ENCODE measurements at places on chromosomes 4 and X. TPM values are rescaled to one million over a fixed set of nuclear protein-coding genes. Genes with fewer than 3 reads are reported as not detected.
A peak's percentile ranks its signal among the peaks of the same experiment; 100 is the strongest.

DYNLT3 gene
- total RNA-seq, result not detected

POU3F4 gene
- not detected for total RNA-seq

NPFFR2 gene
- total RNA-seq, result not detected

P2RY4 gene
- total RNA-seq, result 0.65 TPM

CITED1 gene
- not detected for total RNA-seq

CACNA1F gene
- not detected for total RNA-seq

TMEM187 gene
- total RNA-seq, result 30.8 TPM

DDX53 gene
- total RNA-seq, result not detected

STPG2 gene
- total RNA-seq, result not detected

TASL gene
- total RNA-seq, result not detected

DNA sequence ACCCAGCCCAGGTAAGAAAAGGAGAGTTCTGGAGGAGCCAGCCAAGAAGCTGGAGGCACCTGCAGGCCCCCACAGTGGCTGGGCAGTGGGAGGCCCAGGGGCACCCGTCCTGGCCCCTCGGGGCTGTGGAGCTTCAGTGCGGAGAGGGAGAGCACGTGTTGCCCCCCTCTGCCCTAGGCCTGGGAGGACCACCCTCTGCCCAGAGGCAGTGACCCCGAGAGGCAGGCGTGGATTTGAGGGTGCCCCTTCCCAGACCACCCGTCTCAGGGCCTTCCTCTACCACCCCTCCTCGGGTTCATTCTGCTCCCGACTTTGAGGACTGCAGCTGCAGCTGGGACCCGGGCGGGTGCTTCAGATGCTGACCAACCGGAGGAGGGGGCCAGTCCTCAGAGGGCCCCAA lies 12.1 kb upstream of the HGFAC start:
- DNase-seq, result no peak

- DNase-seq, result peak; percentile 44
Measured at GRCh38 chr4:138919094-138919936, 96.3 kb upstream of the NOCT start.

DNA sequence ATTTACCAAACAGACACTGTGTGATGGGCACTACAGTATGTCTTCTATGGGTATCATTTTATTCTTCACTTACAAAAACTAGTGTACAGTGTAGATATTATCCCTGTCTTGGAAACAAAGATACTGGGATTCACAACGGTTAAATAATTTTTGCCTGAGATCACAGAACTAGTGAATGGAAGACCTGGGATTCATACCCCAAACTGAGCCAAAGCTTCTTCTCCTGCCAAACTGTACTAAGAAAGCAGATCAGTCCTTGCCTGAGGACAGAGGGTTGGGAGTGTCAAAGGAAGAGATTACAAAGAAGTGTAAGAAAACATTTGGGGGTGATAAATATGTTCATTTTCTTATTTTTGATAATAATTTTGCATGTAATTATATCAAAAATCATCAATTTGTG lies 43.1 kb downstream of the PPA2 start:
- no peak for DNase-seq

GRCh38 chr4:88630756-88631155 lies 38.5 kb downstream of the HERC3 start:
- DNase-seq, result no peak

DNA sequence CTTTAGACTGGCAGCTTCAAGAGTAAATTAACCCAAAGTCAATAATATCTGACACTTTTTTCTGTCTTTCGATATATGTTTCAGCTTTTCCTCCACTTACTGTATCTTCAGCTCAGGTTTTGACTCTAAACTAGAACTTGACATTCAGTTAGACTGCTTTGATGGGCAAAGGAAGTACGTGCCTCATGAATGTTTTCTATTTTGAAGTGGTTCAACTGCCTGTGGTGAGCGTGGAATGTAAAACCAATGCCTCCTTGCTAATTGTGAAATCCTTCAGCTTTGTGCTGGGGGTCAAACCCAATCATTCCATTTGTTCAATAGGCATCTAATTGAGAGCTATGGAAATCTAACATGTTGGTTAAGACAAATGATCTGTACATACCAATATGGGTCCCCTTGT lies 857.0 kb upstream of the HTR2C start:
- DNase-seq, result no peak

DNA sequence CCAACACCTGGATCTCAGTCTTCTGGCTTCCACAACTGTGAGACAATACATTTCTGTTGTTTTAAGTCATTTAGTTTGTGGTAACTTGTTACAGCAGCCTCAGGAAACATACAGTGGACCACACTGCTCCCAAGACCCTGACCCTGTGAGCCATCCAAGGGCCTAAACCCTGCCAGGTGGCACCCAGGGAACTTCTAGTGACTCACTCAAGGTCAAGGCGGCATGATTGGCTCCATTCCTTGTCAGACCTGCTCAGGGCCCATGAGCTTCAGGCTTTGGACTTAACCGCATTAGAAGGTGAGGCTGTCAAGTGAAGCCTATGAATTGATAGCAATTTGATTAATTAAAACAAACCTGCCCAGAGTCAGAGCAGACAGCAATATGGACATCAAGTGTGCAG lies 165.7 kb upstream of the MAMLD1 start:
- no peak for DNase-seq

DNA sequence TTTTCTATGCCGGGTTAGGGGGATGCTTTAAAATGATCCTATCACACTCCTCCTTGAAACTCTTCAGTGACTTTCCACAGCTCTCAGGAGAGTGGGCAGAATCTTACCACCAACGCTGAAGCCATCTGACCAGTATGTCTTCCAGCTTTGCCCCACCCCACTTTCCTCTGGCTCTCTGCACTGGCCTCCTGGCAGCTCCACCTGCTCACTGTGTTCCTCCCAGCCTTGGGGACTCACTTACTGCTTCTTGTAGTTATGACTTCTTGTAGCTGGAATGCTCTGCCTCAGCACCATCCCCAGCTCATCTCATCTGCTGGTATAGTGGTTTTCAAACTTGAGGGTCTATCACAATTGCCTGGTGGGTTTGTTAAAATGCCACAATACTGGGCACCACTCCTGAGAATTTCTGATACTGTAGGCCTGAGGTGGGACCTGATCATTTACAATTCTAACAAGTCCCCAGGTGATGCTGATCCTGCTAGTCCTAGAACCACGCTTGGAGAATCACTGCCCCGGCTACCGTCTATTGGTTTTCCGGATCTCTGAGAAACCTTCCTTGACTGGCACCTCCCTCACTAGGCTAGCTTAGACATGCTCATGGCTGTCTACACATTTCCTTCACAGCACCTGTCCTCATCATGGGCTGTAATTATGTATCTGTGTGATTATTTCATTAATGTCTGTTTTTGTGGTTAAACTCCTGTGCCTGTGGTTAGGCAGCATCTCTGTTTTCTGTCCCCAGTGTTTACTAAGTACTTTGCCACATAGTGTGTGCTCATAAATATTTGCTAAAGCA lies 152.2 kb downstream of the MGST2 start:
- DNase-seq, result no peak

- no peak for DNase-seq
Measured at GRCh38 chrX:148672517-148672916, 172.1 kb downstream of the AFF2 start.

DNA sequence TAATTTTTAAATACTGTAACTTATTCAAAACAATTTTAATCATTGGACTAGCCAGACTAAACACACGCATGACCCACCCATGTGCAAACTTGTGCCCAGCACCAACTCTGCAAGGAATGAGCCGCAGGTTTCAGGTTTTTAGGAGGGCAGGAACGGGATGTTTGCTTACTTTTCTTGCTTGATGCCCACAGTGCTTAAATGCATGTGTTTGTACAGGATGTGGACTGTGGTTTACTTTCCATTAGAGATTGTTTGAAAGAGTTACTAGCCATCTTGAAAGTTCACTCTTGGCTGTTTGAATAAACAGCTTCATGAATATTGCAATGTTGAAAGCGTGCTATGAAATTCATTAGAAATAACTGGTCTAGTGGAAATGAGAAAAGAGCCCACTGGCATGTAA lies 83.3 kb downstream of the STK32B start:
- no peak for DNase-seq

- no peak for DNase-seq
Measured at GRCh38 chr4:19983072-19983471, 268.6 kb upstream of the SLIT2 start.

DNA sequence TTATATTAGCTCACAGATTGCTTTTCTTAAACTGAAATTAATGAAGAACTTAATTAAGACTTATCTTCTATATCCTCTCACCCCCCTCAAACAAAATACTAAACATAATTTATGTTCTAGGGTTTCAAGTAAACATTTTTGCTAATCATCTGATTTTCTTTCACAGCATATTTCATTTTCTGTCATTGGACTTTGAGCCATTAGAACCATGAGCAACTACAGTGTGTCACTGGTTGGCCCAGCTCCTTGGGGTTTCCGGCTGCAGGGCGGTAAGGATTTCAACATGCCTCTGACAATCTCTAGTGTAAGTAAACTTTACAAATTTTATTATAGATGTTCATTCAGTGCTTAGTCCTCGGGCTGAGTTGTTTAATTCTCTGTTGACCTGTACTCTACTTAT lies 3.3 kb downstream of the PDLIM5 start:
- peak; percentile 46 for DNase-seq

GRCh38 chr4:38125816-38126215 lies 165.6 kb downstream of the PTTG2 start:
- no peak for DNase-seq

DNA sequence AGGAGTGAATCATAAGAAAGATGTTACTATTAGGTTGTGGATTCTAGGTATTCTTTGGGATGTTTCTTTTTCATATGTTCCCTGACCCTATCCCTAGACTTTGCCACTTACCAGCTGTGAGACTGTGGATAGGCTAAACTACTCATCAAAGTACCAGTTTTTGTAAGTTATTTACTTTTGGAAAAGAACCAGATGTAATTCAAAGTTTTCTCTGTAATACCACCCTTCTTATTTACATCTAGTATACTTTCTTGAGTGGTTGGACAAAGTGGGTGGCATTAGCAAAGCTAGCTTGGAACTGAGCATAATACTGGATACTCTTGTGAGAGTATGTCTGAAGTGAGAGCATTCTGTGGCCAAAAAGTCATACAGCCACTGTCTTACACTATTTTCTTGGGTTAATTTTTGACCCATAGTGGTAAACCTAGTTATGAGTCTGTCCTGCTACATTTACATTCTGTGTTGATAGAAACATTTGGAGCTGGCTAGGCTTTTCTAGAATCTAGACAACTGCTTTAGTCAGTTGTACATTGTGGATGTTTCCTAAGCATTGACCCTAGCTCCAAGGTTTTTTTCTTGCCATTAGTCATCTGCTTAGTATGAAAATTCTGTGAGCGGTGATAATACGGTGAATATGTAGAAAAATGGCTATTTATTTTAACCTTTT lies 41.7 kb downstream of the KDM6A start:
- no peak for DNase-seq

- no peak for DNase-seq
Measured at GRCh38 chrX:23844502-23845138, 61.6 kb downstream of the SAT1 start.

DNA sequence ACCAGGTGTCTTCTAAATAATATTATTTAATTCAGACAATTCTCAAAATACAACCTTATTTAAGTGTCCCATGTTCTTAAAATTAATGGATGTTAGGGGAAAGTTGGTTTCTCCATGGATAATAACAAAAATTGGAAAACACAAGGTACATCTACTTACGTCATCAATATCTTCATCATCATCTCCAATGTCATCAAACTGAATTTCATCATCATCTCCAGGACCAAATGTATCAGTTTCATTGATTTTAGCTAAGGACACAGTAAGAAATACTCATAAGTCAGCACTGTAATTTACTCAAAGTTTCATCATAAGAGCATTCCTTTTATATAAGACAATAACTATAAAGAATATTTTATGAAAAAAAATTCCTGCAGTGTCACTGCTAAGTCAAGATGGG lies 11.3 kb downstream of the EIF1AX start:
- no peak for DNase-seq

- DNase-seq, result no peak
Measured at GRCh38 chr4:120842031-120842430, 80.5 kb downstream of the PRDM5 start.

DNA sequence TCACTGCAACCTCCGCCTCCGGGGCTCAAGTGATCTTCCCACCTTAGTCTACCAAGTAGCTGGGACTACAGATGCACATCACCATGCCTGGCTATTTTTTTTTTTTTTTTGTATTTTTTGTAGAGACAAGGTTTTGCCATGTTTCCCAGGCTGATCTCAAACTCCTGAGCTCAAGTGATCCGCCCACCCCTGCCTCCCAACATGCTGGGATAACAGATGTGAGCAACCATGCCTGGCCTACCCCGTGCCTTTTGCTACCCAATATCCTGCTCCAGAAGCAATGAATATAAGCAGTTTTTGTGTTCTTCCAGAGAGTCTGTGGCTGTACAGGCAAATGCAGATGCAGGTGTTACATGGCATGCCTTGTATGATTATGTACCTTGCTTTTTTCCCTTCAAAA lies 50.5 kb downstream of the TBC1D14 start:
- no peak for DNase-seq

DNA sequence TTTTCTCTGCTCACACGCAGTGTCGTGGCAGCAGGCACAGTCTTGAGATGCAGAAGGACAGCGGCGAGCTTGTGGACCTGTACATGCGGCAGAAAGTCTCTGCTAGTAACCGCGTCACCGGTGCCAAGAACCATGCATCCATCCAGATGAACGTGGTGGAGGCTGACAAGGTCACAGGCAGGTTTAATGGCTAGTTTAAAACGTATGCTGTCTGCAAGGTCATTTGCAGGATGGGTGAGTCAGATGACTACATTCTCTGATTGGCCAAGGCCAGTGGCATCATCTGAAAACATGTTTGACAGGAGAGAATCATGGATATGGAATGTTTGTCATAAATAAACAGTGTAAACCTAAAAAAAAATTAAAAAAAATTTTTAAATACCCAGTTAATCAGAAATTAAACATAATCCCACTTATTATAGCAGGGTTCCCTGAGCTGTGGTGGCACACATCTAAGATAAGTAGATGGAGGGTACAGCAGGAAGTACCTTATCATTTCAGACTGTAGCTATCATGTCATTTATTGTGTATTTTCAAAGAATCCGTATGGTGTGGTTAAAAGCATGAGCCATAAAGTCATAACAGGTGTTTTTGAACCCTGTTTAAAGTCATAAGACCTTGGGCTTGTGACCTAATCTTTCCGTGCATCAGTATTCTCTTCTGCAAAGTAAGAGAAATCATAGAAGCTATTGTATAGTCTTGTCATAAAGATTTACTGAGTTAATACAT lies 7.5 kb upstream of the BMP2K start:
- peak; percentile 48 for DNase-seq

GRCh38 chr4:152224223-152224622 lies 311.7 kb downstream of the FBXW7 start:
- DNase-seq, result no peak

- no peak for DNase-seq
Measured at GRCh38 chr4:159232465-159233106, 129.7 kb downstream of the RAPGEF2 start.

- no peak for DNase-seq
Measured at GRCh38 chr4:137470806-137471205, 61.5 kb downstream of the PCDH18 start.

- DNase-seq, result peak; percentile 35
Measured at GRCh38 chr4:99945718-99946355, 581 bp downstream of the DNAJB14 start.

Data from PC-9 (cell line).